ENCODE measurements at places on chromosomes 1 and 21.

- DNase-seq = no peak
Observed at GRCh38 chr1:76219366-76219818, 144.8 kb downstream of the ST6GALNAC3 start.

- DNase-seq = no peak
Observed at GRCh38 chr1:213250446-213250845, 199.4 kb downstream of the RPS6KC1 start.

DNA sequence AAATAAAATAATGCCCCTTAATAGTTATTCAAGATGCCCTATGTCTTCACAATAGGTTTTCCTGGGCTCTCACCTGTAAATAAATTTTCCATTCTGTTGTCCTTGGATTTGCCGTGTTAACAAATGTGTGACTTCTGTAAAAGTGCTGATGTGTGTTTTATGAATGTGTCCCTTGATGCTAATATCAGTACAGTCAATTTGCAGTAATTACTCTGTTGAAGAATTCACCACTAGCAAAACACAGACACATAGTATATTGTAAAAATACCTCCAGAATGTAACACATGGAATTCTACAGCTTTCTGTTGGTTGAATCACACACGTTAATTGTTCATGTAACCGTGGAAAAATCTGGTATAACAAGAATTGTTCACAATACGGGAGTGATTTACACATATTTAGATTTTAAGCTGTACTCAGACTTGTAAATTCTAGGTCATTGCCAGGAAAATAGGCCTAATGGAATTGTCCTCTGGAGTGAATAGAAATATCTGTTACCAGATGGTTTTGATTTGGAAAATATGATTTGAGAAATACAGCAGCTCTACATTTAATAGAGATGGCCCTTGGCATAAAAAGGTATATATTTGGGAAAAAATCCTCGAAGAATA, 36.7 kb upstream of the KCNK2 start:
- no peak for DNase-seq

- no peak for DNase-seq
Observed at GRCh38 chr1:155514582-155515187, 47.9 kb downstream of the ASH1L start.

DNA sequence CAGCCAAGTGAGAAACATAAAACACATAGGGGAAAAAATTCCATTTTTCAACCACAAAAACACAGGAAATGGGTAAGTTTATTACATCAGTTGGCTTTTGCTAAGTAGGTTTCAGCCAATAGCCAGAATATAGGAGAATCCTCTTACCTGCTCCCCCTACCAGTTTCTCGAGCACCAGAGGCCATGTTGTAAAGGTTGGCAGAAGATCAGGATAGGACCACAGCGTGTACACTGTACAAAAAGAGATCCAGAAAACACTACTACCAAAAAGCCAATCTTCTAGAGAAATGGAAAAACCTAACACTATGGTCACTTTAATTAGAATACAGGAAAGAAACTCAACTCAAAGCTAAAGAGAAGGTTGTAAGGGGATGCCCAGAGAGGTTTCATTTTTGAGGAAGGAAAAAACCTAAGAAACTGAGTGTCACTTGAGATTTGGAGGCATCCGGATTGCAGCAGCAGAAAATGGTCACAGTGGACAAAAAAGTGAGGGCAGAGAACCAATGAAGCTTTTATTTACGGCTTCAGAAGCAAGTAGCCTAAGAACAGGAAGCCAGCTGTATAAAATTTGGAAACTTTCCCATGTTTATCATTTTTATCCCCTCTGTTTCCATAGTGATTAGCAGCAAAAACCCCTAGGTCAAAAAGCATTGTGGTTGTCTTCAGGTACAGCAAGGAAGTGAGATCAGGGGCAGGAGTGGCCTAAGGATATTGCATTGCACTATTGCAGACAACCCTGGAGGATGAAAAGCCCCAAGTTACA, 2.9 kb downstream of the EIF2D start:
- DNase-seq = no peak

- DNase-seq = no peak
Observed at GRCh38 chr1:177488722-177489121, 318.0 kb downstream of the BRINP2 start.

DNA sequence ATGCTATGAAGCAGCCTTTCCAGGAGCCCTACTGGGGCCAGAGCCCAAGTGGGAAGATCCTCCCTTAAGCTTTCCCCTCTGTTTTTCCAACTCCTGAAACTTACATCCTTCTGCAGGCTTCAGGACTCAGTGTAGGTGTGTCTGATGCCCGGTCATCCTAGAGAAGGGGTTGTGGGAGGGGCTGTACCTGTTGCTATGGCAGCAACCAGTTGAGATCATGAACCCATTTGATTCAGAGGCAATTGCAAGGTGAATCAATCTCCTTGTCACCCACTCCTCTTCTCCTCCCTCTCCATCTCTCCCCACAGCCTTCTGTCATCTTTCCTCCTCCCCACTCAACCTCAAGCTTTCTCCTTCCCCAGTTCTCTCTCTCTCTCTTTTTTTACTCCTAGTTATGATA, 151.8 kb downstream of the CACNA1E start:
- DNase-seq = no peak

- no peak for DNase-seq
Observed at GRCh38 chr1:2983706-2984398, 37.4 kb upstream of the ACTRT2 start.

- DNase-seq = no peak
Observed at GRCh38 chr1:24865168-24865567, 64.9 kb downstream of the RUNX3 start.

DNA sequence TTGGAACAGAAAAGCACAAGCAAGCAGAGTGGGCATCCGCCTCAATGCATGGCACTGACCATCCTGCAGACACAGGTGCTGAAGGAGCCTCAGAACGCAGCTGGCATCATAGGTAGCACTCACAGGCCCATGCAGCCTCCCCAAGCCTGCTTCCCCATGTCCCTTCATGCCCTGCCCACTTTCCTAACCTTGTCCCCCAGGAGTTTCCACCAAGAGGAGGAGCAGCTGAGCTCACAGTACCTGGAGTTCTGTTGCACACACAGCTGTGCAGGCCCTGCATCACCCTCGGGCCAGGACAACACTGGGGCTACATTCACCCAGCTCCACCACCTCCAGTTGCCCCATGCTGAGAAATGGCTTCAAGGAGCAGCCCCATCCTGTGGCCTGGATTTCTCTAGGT, 83.4 kb downstream of the SETD4 start:
- no peak for DNase-seq

DNA sequence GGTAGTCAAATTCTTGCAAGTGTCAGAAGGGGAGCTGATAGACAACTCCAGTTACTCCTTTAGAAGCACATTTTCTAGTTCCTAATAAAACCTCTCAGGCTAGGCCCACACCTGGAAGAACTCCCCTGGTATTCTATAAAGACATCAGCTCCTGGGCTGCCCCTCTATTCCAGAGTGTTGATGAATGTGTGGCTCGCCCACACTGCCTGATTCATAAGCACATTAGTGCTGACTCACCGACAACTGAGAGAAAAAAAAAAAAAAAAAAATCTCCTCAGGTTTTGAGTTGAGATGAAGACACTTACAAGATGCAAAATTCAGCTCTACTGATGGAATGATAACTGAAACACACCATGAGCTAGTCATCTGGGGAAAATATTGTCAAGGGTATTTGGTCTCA, 188.1 kb downstream of the TNR start:
- DNase-seq = no peak

DNA sequence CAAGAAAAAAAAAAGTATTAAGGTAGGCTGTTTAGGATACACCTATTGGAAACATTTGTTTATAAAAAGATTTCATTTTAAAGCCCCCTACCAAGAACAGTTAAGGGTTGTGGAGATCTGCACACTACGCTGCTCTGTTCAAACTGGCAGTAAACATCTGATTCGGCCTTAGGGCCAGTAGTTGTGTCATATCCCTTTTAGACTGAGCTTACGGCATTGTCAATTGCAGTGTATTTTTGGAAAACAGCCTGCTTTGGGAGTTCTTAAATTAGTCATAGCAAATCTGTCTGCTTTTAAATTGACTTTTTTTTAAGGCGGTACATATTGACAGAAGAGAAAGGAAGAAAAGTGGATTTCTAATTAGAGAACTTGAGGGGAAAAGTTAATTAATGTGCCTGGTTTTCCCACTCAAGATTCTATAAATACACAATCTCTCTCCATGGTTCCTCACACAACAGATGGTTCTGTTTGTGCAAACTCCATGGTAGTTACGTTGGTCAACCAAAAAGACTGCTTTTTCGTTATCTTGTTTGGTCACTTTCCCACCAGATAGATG, 1.7 kb upstream of the ELK4 start:
- no peak for DNase-seq

- DNase-seq = no peak
Observed at GRCh38 chr1:115145226-115145625, 55.9 kb upstream of the TSPAN2 start.

DNA sequence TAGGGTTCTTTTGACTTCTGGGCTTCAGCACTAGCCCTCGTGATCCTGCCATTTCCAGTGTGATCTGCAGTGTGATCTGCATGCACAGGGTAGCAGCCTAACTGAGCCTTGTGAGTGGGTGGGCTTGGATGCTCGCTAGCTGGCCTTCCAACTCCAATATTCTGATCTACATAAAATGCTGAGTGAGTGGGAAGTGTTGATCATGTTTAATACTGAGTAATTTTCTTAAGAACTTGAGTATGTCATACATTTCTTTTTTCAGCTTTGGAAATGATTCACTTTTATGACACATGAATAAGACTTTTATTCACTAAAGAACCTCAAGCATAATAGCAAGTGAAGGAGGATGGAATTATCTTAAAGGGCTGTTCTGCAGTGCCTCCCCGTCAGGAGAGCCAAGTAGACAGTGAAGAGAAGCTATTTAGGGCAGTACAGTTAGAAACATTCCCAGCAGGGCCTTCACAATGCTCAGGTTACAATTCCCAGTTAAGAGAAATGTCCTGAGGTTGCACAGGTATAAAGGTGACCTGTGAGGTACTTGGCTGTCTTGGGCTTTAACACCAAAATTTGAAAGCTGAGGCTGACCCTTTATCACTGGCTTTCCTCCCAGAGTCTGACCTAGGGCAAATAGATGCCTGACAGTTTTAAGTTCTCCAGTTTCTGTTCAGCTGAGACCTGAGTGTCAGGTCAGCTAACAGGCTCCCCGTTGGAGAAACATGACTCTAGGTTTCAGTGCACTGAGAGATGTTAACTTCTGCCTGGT, 29.1 kb upstream of the LRRC8C start:
- DNase-seq = no peak

GRCh38 chr1:163928651-163929050, 606.9 kb downstream of the NUF2 start:
- DNase-seq = no peak

GRCh38 chr1:185595835-185596667, 138.1 kb upstream of the HMCN1 start:
- peak; percentile 11 for DNase-seq

GRCh38 chr1:235011599-235012435, 116.8 kb downstream of the TOMM20 start:
- no peak for DNase-seq

DNA sequence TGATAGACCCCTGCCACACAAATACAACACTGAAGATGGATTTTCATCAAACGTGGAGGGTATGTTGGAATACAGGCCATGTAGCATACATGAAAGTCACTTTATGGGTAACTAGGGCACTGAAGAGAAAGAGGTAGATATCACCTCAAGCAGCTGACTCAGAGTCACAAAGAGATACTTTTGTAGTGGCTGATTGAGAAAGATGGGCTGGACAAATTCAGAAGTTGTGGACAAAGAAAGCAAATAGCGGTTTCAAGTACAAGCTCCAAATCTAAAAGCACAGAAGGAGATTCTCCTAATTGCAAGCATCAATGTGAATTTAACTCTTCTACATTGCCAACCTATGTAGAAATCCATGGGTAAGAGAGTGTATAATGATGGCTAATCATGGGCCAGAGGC, 35.0 kb upstream of the RGS18 start:
- no peak for DNase-seq

- no peak for DNase-seq
Observed at GRCh38 chr1:85322655-85323054, 46.2 kb upstream of the BCL10 start.

- DNase-seq = no peak
Observed at GRCh38 chr1:41286992-41287391, 44.9 kb upstream of the SCMH1 start.

DNA sequence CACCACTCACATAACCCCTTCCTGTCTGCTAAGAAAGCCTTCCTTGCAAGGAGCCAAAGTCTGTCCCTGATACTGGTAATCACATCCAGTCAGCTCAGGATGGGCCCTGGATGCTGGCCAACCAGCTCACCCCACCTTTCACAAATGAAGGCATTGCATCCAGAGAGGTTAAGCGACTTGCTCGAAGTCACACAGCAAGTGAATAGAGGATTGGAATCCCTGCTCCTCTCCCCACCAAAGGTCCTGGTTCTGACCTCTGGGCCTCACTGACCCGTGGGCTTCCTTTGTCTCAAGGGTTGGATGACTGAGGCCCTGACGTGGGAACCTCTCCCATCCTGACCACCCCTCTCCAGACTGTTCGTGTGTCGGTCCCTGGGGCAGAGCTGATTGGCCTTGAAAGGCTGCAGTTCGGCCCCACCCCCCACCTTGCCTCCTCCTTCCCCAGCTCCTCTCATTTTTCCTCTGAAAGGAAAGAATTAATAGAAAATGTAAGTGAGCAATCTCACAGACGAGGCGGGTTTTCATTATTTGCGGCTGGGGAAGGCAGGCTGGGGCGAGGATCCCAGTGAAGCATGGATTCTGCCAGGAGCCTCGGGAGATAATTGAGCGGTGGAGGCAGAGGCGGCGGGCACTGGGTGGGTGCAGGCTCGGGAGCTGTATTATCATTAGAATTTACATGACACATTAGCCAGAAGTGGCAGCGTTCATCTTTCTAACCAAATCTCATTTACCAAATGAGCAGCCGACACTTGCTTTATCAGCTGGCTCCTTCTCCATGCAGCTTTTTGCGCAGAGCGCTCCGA, 101.5 kb upstream of the CSF3R start:
- DNase-seq = no peak

DNA sequence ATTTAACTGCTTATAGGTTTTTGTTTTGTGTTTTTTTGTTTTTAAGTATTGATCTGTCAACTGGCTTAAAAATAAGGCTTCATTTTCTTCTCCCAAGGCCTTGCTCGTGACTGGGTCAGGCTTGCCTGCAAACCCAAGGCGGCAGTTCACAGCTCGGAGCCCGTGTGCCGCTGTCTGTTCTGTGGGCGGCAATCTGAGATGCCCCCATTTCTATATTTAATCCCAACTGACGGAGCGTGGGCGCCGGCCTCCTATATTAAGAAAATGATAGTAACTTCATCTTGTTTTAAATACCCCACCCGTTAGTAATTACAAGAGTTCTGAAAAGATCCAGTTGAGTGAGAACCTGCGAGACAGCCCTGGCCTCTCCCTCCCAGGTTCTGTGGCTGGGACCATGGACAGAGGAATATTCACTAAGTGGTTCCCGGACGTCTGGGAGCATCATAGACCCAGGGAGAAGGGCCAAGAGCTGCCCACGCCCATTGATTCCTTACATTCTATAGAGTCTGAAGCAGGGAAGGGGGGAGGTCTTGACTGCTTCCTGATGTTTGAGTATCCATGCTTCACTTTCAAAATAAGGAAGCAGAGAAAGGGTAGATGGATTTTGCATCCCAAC, 42.6 kb upstream of the GPR153 start:
- no peak for DNase-seq

- DNase-seq = no peak
Observed at GRCh38 chr1:88194542-88194941, 489.5 kb upstream of the PKN2 start.

Data from DMS 273 treated with DMSO at 0.1 percent for 48 hours (cell line).